ENCODE measurements at places on chromosomes 1 and 21.

DNA sequence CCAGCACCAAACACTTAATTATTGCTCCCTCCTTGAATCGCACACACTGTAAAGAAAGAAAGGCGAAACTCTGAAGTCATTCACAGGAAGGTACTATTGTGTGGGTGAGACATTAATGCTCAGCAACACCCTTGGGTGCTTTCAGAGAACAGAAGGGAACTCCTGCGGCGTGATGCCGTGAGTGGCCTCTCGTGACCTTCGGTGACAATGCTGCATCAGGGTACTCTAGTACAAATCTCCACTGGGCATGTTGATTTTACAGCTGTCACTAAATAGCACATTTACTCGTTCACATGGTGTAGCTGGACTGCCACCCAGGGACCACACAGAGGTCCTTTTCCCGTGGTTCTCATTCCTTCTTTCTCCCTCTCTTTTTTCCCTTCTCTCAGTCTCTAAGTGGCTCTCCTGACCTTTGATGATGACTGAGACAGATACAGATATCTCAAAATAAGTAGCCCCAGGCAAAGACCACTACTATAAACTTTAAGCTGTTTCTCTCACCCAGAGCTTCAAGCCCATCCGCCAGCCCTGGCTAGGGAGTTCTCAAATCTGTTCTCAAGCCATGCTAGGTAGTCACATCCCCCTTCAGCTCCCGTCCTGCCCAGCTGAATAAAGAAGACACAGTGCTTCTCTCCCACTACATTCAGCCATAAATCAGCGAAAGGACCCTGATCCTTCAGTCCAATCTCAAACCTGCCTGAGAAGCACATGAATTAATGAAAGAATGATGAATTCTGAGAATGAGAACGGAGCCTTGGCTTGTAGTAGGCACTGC lies 223.4 kb upstream of the FMN2 start:
- DNase-seq: no peak

DNA sequence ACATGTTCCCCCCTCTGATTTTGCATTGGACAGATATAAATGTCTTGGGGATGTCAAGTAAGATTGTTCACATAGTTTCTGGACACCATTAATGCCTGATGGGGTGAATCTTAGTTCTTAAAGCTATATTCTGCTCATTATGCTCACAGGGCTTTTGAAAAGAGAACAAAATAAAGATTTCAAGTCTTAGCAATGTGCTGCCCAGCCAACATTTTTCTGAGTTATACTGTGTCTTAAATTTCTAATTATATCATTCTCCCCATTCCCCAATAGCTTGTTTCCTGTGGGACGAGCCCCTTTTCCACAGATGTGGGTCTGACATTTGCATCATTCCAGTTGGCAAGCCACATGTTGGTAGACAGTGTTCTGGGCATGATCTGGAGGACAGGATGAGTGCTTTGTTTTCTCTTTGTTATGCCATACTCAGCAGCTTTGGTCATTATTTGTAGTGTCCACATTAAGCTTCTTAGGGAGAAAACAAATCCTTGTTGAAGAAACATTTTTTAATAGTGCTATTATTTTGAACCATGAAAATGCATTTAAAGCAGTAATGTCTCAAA lies 32.8 kb downstream of the MTARC1 start:
- no peak for DNase-seq

GRCh38 chr1:94058766-94059165 lies 62.2 kb downstream of the ABCA4 start:
- no peak for DNase-seq

DNA sequence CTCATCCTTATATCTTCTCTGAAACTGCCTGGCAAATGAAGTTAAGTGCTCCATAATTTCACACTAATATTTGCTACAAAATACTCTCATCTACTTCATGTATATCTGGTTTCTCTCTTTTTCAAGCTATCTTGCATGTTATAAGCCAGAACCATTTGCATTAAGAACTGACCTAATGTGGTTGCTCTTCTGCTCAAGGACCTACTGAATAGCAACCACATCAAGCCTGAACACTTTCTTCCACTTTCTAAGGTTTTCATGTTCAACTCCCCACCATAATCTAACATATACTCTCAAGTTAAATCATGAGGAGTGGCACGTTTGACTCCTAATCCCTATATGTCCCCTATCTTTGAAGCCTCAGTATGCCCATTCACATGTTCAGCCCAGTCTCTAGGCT lies 27.2 kb downstream of the RGS1 start:
- DNase-seq: no peak

GRCh38 chr1:44016041-44016889 lies 15.0 kb downstream of the SLC6A9 start:
- DNase-seq: no peak

GRCh38 chr1:204758601-204759000 lies 73.1 kb upstream of the LRRN2 start:
- DNase-seq: no peak

- no peak for DNase-seq
These were observed 290.3 kb upstream of the NRIP1 start for GRCh38 chr21:15355066-15355465.

DNA sequence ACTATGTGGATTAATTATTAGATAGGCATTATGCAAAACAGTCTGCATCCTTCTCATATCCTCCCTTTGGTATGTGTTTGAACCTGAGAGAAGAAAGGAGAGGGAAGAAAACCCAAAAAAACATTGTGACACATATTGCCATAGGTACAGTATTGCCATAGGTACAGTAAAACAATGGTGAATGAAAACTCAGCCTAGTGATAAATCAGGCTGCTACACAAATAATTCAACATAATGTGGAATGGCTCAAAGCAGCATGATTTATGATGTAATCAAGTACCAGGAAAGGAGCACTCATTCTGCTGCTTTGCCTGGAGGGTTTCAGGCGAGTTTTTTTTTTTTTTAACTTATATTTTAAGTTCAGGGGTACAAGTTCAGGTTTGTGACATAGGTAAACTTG lies 213.9 kb upstream of the LYPLAL1 start:
- no peak for DNase-seq

DNA sequence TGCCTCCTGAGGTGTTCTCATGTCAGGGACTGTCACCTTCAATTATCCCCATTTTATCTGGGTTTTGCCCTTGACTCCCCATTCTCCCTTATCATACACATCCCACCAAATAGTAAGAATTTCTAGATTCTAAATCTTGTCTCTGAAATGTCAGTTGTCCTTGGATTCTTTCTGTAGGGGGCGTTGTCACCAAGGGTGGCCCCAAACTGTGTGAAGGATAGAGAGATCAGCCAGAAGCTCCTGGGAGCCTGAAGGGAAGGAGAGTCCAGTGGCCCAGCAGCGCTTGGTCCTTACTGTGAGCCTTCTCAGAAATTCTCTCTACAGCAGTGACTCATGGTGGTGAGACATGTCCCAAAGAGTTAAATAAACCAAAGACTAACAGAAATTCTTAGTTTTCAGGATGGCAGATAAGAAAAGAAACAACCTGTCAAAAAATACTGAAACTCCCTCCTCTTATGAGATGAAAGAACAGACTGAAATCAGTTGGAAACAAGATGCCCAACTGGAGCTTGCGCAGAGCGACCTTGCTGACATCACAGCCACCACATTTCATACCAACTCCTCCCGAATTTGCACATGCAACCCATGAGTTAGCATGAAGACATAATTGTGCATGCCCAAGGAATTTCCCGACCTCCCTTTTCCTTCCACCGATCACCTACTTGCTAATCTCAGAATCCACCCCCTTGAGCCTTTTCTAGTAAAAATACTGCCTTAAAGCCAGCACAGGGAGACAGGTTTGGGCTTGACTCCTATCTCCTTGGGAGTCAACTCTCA lies 109.8 kb downstream of the ELAVL4 start:
- no peak for DNase-seq

DNA sequence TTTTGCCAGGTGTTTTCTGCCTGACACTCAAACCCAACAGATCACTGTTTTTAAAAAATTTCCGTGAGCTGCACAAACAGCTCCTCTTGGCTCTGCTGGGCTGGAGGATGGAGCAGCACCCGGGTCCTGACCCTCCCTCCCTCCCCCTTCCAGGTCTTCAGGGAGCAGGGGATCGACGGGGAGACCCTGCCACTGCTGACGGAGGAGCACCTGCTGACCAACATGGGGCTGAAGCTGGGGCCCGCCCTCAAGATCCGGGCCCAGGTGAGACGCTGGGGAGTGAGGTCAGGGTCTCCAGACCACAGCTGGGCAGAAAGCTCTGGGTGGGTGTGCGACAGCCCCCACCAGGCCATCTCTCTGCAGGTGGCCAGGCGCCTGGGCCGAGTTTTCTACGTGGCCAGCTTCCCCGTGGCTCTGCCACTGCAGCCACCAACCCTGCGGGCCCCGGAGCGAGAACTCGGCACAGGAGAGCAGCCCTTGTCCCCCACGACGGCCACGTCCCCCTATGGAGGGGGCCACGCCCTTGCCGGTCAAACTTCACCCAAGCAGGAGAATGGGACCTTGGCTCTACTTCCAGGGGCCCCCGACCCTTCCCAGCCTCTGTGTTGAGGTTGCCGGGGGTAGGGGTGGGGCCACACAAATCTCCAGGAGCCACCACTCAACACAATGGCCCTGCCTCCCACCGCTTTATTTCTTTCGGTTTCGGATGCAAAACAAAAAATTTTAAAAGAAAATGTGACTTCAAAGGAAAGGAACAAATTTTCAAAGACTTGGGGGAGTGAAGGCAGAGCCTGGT lies 15.3 kb downstream of the NOC2L start:
- DNase-seq: no peak

GRCh38 chr1:59150577-59151386 lies 146.1 kb upstream of the FGGY start:
- no peak for DNase-seq

- no peak for DNase-seq
These were observed 1.1 kb downstream of the RASAL2 start for GRCh38 chr1:178094739-178095645.

- DNase-seq: no peak
These were observed 988.8 kb upstream of the TMPRSS15 start for GRCh38 chr21:19392390-19392789.

Measured in activated CD8-positive, alpha-beta memory T cell treated with anti-CD3 and anti-CD28 coated beads for 4 hours (primary cell).